Endothelial cell (in vitro differentiated cells): ENCODE measurements at places on chromosomes 3 and 15.

DNA sequence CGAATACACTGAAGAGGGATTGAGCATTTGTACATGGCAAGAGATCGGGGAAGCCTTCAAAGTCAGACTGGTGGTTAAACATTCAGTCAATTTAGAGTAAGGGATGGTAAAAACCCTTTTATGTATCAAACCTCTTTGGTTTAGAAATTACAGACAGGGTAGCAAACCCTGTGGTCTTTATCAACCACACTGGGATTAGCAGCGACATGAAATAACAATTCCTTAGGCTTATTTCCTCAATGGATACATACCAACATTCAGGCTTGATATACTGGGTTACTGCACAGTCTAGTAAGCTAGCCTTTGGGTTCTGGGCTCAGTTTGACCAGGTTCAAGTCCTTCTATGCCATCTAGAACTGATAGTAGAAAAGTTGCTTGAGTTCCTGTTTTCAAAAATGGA, 127.4 kb downstream of the THRB start:
- DNase-seq, result no peak

GRCh38 chr15:35867356-35867755, 321.4 kb upstream of the DPH6 start:
- DNase-seq, result no peak

GRCh38 chr3:78868570-78868969, 899.2 kb downstream of the ROBO1 start:
- no peak for DNase-seq

DNA sequence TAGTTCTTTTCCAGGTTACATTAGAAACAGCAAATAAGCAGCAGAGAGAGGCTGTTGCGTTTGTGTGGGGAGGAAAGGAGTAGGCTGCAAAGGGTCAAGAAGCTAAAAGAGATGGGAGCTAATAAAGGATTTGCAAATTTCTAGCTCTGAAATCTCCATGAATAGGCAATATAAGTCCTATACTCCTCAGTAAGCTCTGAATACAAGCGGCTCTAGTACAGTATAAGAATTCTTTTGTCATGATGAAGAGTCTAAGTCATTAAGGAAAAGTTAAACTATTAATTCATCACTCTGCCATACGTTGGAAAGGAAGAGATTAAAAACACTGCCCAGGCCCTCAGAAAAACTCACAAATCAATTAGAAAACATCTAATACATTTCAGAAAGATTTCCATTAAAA, 59.3 kb downstream of the CEP152 start:
- DNase-seq, result no peak

GRCh38 chr3:17686613-17687012, 55.8 kb downstream of the TBC1D5 start:
- peak; percentile 8 for DNase-seq

DNA sequence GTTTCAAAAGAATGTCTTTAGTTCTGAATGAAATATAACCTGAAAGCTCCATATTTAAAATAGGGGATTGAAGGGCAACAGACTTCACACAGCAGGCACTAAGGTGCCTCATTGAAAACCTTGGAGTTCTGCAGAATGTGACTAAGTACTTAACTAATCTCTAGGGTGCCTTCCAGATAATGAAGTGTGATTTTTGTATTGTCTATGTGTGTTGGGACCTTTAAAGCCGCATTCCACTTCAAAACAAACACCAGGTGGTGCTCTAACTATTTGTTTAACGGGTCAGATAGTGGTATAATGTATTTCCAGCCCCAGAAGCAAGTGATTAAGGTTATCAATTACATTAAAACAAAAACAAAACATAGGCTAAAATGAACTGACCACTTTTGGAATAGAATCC, 28.0 kb downstream of the TFG start:
- DNase-seq, result no peak

- no peak for DNase-seq
Measured at GRCh38 chr3:27614592-27614991, 107.5 kb downstream of the EOMES start.

DNA sequence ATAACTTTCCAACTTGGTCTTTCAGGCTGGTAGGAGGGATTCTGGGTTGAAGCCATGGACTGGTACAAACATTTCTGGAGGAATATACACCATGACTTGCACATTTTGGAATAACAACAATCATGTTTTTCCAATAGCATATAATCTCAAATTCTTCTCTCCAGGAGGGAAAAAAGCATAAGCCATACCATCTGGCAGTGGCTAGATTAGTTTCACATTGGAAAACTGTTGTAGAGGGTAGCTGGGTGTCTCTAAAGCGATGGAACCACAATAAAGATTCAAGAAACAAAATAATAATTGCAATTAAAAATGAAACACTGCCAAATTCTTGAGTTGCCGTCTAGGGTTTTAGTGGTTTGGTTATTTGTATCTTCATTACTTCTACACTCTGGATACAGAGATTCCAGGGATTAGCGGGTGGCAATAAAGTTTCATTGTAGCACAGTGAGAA, 278.5 kb upstream of the RASGRP1 start:
- no peak for DNase-seq
